ENCODE measurements at places on chromosomes 7 and 10.

DNA sequence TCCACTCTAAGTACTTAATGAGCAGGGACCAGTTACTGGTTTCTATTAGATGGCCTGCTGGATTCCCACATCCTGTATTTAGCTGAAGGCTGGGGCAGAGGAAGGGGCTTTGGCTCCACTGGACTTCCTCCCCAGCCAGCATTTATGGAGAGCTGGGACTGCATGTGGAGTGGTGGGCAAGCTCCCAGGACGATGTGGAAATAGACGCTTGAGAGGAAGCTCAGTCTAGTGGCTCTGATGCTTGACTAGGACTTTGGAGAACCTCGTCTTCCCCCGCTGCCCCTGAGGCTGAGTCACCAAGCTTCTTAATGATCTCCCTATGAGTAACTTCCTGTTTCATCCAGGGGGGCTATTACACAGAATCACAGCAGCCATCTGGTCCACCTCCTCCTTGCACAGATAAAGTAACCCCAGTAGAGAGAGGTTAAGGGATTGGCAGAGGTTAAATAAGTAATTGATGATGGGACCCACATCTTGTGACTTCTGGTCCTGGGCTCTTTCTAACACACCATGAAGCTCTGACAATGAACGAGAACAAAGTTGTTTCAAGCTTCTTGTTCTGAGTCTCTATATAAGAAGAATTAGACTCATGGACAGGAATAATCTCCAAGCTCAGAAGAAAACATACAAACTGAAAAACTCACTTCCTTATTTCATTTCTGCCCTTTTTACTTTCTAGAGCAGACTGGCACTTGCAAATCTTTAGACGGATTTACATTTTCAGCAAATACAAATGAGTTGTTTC lies 126.2 kb downstream of the PRPF18 start:
- DNase-seq: peak; percentile 15

DNA sequence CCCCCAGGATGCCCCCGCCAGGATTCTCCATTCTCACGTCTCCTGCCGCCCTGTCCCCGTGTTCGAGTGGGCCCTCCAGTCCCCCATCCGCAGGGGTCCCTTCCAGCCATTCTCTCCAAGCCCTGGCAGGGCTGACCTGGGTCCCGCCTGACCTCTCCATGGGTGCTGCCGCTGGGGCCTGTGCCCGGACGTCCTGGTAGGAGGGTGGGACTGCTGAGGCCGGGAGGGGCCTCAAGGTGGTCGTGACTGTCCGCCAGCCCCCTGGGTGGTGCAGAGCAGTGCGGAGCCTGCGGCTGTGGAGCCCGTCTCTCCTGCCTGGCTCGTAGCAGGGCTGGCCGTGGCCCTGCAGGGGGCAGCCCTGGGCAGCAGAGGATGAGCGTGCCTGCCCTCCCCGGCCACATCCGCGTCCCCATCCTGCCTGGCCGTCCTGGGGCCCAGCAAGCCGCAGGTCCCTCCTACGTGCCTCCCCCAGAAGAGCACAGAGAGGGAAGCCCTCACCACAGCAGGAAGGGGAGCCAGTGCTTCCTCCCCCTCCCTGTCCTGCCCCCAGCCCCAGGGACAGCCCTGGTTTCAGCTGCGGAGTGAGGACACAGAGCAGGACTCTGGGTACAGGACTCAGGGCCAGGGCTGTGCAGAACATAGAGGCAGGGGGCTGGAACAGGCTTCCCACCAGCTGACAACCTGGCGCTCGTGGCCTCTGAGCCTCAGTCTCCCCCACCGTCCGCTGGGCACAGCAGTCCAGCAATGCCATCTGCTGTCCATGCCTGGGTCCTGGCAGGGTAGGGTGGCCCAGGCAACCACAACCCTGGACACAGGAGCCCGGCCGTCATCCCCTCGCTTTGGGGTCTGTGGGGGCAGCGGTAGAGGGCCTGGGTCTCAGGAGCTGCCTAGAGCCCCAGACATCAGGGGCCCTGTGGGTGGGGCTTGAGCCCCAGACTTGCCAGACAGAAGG lies 1.5 kb upstream of the GRIFIN start:
- peak; percentile 75 for DNase-seq

GRCh38 chr10:51297438-51297837 lies 223.2 kb downstream of the PRKG1 start:
- DNase-seq: no peak

DNA sequence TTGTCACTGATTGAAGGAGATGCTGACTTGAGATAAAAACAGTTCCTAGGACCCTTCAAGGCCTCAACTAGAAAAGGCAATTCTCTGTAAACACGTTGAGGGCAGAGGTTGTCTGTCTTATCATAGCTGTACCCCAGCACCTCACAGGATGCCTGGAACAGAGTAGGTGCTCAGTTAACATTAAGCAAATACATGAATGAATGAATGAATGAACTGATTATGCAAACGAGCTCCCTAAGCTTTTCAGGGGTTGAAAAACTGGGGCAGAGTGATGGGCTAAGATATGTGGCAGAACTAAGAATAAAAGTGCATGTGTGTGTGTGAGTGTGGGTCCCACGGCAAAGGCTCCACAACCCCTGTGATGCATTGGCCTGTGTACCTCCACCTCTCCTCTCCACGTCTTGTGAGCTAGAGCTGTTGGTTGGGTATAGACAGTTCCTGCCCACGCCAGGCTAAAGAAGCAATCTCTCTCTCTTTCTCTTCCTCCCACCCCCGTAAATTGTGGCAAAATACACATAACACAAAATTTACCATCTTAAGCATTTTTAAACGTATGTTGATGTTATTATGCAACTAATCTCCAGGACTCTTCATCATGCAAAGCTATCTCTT lies 20.9 kb upstream of the SMC3 start:
- DNase-seq: no peak

GRCh38 chr10:59585046-59585700 lies 124.5 kb downstream of the SLC16A9 start:
- no peak for DNase-seq

DNA sequence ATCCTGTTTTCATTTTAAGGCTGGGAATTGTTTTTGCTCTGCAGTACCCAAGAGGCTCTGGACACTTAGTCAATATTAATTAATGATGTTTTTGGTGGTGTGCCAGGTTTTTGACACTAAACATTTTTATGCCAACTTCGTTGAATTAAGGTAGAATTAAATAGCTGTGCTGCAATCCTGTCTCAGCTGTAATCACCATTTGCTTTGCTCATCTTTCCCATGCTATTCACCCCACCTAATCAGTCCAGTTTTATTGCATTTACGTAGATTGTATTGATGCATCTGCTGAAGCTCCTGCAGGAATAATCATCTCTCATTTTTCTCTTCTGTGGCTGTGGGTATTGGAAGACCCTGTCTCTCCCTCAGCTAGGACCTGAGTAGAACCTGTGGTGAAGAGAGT lies 52.6 kb upstream of the TRUB1 start:
- DNase-seq: no peak

- DNase-seq: no peak
These were observed 95.4 kb upstream of the HABP2 start for GRCh38 chr10:113457408-113457807.

DNA sequence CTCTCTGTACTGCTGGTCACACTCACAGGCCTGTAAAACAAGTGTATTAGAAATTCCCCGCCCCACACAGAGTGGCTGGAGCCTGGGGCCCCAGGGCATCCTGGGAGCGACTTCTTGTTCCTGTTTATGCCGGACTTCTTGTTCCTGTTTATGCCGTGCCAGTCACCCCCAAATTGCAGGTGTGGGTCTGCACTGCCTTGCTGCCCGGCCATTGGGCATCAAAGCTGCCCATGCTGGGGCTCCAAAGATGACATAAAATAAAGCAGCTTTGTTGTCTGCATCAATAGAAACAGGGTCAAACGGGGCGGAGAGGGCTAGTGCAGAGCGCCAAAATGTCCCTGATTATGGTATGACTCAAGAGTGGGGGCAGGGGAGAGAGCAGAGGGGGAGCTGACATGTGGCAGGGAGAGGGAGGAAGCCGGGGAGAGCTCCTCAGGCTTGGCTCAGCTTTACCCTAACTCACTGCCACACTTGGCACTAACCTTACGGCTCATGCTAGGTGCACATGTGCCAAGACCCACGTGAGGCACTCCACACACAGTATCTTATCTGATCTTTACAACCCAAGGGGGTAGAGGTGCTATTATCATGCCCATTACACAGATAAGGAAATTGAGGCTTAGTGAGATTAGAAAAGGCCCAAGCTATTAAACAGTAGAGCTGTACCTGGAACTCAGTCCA lies 98.4 kb downstream of the PIP4K2A start:
- no peak for DNase-seq

GRCh38 chr7:1742555-1743303 lies 72.7 kb downstream of the ELFN1 start:
- peak; percentile 67 for DNase-seq

- DNase-seq: no peak
These were observed 40.5 kb downstream of the GOT1 start for GRCh38 chr10:99389729-99390480.

- DNase-seq: no peak
These were observed 264.3 kb downstream of the PTEN start for GRCh38 chr10:88127766-88128165.

DNA sequence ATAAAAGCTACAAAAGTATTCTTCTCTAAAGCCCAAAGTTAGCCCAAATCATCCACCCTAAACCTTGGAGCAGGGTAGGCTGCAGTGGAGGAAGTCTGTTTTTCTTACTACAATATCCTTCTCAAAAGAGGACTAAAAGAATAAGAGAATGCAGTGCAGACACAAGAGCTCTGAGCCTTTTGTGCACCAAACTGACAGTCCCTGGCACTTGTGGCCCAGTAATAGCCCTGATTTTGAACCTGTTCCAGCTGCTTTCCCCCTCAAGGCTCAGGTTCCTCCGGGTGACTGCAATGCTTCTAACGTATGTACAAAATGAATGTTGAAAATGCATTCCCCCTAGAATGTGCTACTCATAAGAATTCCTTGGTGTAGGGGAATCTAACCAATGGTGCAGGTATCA lies 154.4 kb downstream of the JAZF1 start:
- no peak for DNase-seq

DNA sequence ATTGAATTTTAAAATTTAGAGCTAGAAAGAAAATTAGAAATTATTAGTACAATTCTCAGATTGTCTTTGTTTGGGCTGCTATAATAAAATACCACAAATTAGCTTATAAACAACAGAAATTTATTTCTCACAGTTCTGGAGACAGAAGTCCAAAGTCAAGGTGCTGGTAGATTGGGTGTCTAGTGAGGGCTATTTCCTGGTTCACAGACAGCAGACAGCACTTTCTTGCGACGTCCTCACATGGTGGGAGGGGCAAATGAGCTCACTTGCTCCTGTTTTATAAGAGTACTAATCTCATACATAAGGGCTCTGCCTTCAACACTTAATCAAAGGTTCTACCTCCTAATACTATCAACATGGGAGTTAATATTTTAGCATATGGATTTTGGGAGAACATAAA lies 134.1 kb downstream of the MDFIC start:
- DNase-seq: no peak

DNA sequence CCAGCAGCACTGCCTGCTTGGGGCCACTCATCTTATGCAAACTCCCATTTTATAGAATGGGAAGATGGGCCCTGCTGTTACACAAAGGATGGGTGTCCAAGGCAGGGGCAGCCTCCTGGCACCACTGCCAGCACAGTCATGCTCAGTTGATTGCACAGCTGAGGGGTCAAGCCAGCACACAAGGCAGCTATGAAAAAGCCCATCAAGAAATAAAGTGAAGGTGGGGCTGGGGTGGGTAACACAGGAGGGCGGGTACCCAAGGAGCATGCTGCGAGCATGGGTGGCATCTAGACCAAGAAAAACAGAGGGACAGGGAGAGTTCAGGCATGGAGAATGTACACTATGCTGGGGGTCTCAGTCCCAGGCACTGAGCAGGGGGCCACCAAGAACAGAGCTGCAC lies 74.7 kb upstream of the UNC5B start:
- DNase-seq: no peak

GRCh38 chr7:100130608-100131453 lies 4.1 kb downstream of the MBLAC1 start:
- peak; percentile 70 for DNase-seq

DNA sequence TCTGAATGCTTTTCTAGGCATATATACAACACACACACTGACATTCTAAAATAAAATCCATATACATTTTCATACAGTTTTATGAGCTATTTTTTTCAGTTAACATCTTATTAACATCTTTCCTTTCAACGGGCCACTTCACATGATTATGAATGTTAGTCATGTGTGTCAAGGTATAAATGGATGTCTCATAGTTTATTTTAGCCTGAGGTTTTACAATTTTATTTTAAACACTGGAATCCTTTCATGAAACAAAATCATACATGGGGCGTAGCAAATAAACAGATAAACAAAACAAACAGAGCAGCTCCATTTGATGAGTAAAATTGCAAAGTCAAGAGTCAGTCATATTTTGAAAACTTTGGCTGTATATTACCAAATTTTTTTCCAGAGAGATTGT lies 120.1 kb upstream of the AOAH start:
- DNase-seq: no peak

DNA sequence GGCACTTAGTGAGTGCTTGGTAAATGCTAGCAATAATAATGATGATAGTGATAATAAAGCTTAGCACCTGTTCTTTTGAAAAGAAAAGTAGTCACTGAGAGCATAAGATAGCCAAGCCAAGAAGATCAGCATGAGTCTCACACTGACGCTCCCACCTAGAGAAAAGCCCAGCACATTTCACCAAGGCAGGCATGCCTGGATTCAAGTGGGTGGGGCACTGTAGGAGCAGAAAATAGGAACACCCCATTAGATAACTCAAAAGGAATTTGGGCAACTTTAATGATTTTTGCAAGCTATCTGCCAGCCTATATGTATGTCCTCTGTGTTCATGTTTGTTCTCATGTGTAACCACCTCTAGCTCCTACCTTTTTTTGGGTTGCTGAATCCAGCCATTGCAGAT lies 18.1 kb upstream of the SORBS1 start:
- DNase-seq: no peak

GRCh38 chr7:87739306-87739705 lies 111.1 kb downstream of the RUNDC3B start:
- DNase-seq: no peak

DNA sequence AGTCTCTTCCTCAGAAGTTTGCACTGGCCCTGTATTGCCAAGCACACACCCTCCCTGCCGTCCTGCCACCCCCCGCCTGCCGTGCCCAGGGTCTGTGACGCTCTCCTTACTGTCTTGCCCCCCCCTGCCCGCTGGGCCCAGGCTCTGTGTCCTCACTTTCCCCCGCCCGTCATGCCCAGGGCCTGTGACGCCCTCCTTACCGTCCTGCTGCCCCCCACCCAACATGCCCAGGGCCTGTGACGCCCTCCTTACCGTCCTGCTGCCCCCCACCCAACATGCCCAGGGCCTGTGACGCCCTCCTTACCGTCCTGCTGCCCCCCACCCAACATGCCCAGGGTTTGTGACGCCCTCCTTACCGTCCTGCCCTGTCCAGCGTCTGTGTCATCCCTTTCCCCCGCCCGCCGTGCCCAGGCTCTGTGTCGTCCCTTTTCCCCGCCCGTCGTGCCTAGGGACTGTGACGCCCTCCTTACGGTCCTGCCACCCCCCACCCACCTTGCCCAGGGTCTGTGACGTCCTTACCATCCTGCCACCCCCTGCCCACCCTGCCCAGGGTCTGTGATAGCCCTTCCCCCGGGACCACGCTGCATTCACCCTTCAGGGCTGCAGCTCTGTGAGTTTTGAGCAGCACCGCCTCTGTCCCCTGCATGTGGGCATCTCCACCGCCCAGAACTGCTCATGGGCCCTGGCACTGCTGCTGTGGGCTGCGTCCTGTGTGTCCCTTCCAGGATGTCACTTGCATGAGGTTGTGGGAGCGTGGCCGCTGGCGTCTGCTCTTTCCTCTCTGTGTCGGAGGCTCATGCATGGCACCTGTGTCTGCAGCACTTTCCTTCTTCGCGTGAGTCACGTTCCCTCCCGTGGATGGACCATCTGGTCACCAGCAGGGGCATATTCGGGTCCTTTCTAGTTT lies 19.3 kb upstream of the PRKAR1B start:
- no peak for DNase-seq

All from right kidney (tissue), 9 donors.